ENCODE measurements at places on chromosomes 5 and 9.

- no peak for DNase-seq
Observed at GRCh38 chr5:7888901-7889300, 20.0 kb downstream of the MTRR start.

- DNase-seq = no peak
Observed at GRCh38 chr5:87850843-87851242, 417.8 kb downstream of the TMEM161B start.

DNA sequence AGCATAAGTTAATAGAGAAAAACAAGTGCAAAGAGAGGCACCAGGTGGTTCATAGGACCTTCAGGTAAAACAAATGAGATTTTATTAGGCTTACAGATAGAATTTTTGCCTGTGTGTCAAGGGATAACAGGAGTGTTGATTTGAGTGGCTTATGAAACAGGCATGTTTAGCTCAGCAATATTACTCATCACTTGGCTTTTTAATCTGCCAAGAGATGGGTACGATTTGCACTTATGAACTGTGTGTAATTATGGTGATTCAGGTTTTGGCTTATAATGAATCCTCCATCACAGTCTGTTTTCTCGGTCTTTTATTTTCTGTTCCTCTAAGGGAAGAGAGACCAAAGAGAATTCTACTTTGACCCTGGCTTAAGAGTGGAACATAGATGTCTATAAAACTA, 199.3 kb downstream of the DMRTA1 start:
- DNase-seq = no peak

GRCh38 chr5:135059000-135059923, 25.2 kb upstream of the PITX1 start:
- DNase-seq = no peak

GRCh38 chr5:83417884-83418283, 53.7 kb upstream of the VCAN start:
- no peak for DNase-seq

DNA sequence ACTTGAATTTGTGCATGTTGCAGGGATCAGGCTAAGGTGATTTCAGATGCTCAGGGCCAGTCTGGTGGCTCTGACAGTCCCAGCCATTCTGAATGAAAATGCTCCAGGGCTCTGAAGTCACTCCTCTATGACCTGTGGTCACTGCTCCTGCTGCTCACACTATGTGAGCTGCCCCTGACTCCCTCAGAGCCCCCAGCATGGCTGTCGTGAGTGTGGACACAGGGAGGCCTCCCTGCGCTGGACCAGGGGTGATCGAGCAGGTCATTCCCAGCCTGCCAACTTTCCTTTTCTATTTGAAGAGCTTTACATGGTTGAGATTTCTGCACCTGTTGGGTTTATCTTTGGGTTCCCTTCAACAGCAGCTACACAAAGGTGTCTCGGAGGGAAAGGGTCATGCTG, 74.5 kb downstream of the WNK2 start:
- DNase-seq = no peak

GRCh38 chr5:35618781-35619180, 1.1 kb downstream of the SPEF2 start:
- no peak for DNase-seq

- no peak for DNase-seq
Observed at GRCh38 chr5:168407211-168407610, 79.1 kb upstream of the RARS1 start.

- DNase-seq = no peak
Observed at GRCh38 chr5:126052120-126052519, 371.1 kb upstream of the GRAMD2B start.

GRCh38 chr5:97163360-97163764, 19.7 kb downstream of the RIOK2 start:
- no peak for DNase-seq

- no peak for DNase-seq
Observed at GRCh38 chr5:125257057-125257972, 510.9 kb upstream of the ZNF608 start.

DNA sequence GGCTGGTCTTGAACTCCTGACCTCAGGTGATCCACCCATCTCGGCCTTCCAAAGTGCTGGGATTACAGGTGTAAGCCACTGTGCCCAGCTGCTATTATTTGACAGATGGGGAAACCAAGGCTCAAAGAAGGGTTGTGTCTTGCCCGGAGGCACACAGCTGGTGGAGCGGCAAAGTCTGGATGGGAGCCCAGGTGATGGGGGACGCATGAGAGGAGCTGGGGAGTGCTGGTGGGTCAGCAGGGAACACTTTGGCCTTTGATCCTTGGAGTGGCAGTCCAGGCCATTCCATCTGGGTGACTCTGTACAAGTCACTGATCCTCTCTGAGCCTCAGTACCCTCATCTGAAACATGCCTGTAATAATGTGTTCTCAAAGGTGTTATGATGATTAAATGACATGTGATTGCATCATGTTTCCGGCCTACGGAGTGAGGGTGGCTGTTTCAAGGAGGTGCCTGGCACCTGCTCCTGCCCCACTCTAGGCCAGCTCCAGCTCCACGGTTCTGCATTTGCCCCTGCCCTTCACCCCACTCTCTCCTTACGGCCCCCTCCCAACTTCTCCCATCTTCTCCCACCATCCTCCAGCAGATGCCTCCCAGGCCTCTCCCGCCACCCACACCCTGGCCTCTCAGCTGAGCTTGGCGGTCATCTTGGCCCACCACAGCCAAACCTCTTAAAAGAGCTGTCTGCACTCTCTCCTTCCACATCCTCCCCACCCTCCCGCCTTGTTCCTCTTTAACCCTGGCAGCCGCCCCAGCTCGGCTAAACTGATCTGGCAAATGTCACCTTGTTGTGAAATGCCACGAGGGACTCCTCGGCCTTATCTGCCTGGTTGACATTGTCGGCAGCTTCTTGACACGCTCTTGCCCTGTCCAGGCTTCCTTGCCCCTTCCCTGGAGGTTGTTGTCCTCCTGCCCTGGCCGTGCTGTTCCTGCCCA, 5.5 kb upstream of the DBN1 start:
- peak; percentile 37 for DNase-seq

DNA sequence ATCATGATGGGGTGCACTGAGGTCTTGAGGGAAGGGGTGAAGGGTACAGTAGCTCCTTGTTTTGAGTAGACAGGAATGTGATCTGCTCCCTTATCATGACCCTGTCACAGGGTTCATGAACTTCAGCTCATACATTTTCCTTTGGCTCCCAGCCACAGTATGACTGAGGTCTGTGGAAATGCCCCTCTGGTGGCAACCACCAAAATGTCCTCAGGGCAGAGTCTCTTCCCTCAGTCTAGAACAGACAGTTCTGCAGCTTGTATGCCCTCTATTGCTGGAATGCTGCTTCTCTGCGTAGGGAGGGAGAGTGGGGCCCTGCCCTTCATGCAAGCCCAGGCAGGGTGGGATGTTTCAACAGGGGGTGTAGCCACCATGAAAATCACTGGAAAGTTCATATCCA, 53.8 kb upstream of the SNCAIP start:
- no peak for DNase-seq

DNA sequence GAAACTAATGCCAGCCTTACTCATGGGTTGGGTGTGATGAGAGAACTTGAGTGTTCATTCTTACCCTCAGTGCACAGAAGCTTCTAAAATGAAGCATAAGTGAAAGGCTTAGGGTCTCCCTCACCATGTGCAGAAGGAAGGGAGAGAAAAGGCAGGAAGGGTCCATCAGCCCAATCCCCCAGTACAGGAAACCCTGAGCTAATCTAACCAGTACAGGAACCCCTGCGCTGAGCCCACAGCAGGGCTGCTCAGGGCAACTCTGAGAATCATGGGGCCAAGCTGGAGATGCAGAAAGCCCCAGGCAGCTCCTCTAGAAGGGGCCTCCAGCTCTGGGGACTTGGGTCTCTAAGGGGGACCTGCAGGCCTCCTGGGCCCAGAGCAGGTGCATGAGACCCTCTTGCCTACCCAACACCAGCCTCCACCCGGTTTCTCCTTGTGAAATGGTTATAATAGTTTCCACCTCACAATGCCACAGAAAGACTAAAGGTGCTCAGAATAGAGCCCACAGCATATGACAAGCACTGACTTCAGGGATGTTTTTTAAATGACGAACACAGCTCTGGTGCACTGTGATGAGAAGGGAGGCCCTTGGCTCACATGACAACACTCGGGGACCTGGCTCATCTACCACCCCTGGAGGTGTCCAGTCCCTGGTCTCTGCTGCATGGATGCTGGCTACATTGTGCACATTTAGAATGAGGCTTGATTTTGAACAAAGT, 190.1 kb downstream of the ACTL7B start:
- no peak for DNase-seq

- DNase-seq = no peak
Observed at GRCh38 chr9:90822866-90823265, 21.2 kb downstream of the SYK start.

- DNase-seq = no peak
Observed at GRCh38 chr5:136067422-136067821, 38.6 kb downstream of the TGFBI start.

Measured in stimulated activated CD8-positive, alpha-beta memory T cell treated with anti-CD3 and anti-CD28 coated beads, Interleukin-2, amount 100 ng/mL, for 48 hours (primary cell).